ENCODE measurements at places on chromosomes 3 and 15.

- no peak for DNase-seq
Observed at GRCh38 chr3:182729903-182730674, 63.2 kb upstream of the ATP11B start.

DNA sequence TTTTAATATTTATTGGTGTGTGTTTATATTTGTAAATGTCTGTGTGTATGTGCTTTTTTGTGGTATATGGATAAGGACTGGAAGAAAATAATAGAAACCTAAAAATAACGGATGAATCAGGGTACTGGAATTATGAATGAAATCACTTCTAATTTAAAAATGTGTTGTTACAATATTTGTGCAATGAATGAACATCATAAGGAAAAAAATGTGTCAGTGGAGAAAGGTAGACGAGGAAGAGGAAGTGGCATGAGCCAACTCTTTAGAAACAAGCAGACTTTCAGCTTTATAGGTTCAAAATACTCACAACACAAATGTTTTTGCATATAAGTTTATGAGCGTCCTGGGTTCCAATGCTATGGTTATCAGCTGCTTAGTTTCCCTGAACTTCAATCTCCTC lies 59.4 kb downstream of the SOX2 start:
- DNase-seq = no peak

DNA sequence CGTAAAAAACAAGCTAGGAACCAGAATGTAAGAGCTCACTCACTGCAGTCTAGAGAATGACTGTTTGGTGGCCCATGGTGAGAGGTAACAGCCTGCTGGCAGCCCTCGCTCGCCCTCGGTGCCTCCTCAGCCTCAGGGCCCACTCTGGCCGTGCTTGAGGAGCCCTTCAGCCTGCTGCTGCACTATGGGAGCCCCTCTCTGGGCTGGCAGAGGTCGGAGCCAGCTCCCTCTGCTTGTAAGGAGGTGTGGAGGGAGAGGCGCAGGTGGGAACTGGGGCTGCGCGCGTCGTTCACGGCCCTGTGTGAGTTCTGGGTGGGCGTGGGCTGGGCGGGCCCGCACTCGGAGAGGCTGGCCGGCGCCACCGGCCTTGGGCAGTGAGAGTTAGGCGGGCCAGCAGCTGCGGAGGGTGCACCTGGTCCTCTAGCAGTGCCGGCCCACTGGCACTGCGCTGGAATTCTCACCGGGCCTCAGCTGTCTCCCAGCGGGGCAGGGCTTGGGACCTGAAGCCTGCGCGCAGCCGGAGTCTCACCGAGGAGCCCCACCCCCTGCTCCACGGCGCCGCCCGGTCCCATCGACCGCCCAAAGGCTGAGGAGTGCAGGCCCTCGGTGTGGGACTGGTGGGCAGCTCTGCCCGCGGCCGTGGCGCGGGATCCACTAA lies 420.6 kb downstream of the RBMS3 start:
- no peak for DNase-seq

GRCh38 chr15:40103864-40104271 lies 4.8 kb downstream of the BMF start:
- DNase-seq = no peak

DNA sequence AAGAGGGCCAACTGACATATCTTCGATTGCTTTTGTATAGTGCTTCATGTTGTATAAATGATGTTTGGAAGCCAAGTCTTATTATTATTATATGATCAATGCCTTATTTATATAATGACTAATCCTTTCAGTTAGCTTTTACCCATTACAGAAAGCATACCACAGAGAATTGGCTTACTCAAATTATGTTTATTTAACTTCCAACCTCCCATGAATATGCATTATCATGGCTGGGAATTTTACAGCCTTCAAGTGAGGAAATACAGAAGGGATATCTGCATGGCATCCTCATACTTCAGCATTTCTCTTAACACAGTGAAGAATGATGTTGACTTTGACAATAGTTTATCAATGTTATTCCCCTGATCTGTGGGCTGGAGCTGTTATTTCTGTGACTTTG lies 225.9 kb upstream of the GAP43 start:
- DNase-seq = no peak

- DNase-seq = peak; percentile 13
Observed at GRCh38 chr15:84079885-84080777, 155.4 kb upstream of the GOLGA6L4 start.

GRCh38 chr3:141422961-141423582 lies 54.8 kb downstream of the ZBTB38 start:
- no peak for DNase-seq

- no peak for DNase-seq
Observed at GRCh38 chr3:160822936-160823335, 66.9 kb downstream of the PPM1L start.

GRCh38 chr3:117696851-117697407 lies 987.4 kb downstream of the TUSC7 start:
- no peak for DNase-seq

GRCh38 chr15:77874063-77874462 lies 203.4 kb downstream of the TBC1D2B start:
- no peak for DNase-seq

GRCh38 chr3:186137051-186137685 lies 28.3 kb upstream of the ETV5 start:
- DNase-seq = no peak

- no peak for DNase-seq
Observed at GRCh38 chr3:167750272-167750971, 14.9 kb downstream of the SERPINI1 start.

DNA sequence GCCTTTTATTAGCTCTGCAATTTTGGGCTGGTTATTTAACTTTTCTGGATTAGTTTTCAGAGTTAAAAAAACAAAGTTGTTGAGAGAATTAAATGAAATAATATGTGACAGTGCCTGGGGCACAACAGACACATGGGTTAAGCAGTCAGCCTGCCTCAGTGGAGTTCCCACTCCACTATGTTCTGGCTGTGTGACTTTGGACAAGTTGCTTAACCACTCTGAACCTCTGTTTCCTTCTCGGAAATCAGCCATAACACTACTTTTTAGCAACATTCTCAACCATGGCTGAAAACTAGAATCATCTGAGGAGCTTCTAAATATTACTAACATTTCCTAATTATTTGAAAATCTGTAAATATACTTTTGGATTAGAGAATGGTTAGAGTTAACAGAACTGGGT lies 56.5 kb upstream of the SLC6A11 start:
- no peak for DNase-seq

GRCh38 chr3:115626006-115626409 lies 2.7 kb downstream of the GAP43 start:
- DNase-seq = no peak

GRCh38 chr3:193982258-193982659 lies 153.7 kb upstream of the HES1 start:
- DNase-seq = no peak

- DNase-seq = no peak
Observed at GRCh38 chr15:52651868-52652267, 27.3 kb downstream of the ATOSA start.

GRCh38 chr15:56086566-56086965 lies 93.2 kb upstream of the NEDD4 start:
- no peak for DNase-seq

- no peak for DNase-seq
Observed at GRCh38 chr3:22977042-22977441, 226.1 kb upstream of the UBE2E2 start.

- DNase-seq = no peak
Observed at GRCh38 chr15:77871852-77872371, 205.6 kb downstream of the TBC1D2B start.

DNA sequence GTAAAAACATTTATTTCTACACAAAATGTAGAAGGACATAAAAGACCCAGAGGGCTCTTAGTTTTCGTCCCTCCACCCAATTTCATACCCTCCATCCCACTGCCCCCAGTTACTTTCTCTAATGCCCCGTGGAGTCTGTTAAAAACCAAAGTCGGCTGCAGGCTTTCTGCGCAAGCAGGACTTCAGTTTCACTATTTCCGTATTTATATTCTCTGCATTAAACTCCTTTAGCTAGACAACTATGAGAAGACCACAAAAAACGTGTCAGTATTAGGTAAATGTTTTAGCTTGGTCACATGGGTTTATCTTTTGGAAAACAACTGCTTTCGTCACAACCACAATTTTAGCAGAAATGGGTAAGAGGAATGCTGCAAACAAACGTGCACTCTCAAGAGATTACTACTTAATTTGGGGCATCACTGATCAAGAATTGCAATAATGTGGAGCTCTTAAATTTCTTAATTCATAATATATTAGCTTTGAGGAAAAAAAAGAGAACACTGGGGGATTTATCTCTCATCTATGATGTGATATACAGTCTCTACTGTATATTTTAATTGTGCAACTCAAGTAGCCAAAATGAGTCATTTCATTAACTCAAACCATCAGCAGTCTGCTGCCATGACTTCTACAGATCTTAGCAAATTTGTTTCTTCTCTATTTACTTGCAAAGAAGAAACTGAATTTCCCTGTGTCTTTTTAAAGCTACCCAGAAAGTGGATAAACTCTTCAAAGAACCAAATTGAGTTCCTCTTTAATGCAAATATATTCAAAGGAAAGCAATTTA lies 740 bp upstream of the NSMCE3 start:
- no peak for DNase-seq

GRCh38 chr3:64684715-64685261 lies 3.0 kb downstream of the ADAMTS9 start:
- no peak for DNase-seq

- DNase-seq = no peak
Observed at GRCh38 chr3:5022966-5023776, 43.9 kb downstream of the BHLHE40 start.

GRCh38 chr15:40381818-40382529 lies 547 bp upstream of the KNSTRN start:
- no peak for DNase-seq

DNA sequence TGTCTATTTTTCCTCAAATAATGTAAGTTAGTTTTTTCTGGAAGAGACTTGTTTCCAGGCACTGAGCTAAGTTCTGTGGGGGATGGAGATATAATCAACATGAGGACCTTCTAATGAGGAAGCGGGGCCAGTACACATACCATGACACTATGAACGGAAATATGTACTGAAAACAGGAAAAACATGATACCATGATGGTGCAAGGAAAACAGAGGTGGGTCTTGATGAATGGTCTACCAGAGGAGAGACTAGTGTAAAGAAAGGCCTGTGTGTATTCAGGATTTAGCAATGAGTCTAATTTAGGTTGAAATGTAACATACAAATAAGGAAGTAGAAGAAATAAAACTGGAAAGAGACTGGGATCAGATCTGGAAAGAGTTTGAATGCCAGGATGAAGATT lies 38.9 kb upstream of the TPRG1 start:
- no peak for DNase-seq

GRCh38 chr3:146072824-146073223 lies 88.2 kb downstream of the PLOD2 start:
- no peak for DNase-seq

DNA sequence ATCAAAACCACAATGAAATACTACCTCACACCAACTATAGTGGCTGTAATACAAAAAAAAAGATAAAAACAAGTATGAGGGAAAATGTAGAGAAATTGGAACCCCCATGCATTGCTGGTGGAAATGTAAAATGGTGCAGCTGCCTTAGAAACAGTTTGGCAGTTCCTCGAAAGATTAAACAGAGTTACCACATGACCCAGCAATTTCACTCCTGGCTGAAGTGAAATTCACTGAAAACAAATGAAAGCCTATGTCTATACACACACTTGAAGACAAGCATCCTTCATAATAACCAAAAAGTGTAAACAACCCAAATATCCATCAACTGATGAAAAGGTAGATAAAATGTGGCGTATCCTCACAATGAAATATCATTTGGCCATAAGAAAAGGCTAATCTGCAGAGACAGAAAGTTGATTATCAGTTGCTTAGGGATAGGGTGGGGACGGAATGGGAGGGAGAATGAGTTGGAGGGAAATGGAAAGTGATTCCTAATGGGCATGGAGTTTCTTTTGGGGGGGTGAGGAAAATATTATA lies 20.1 kb upstream of the RASA2 start:
- no peak for DNase-seq

GRCh38 chr15:39937696-39938095 lies 3.8 kb downstream of the EIF2AK4 start:
- DNase-seq = no peak

DNA sequence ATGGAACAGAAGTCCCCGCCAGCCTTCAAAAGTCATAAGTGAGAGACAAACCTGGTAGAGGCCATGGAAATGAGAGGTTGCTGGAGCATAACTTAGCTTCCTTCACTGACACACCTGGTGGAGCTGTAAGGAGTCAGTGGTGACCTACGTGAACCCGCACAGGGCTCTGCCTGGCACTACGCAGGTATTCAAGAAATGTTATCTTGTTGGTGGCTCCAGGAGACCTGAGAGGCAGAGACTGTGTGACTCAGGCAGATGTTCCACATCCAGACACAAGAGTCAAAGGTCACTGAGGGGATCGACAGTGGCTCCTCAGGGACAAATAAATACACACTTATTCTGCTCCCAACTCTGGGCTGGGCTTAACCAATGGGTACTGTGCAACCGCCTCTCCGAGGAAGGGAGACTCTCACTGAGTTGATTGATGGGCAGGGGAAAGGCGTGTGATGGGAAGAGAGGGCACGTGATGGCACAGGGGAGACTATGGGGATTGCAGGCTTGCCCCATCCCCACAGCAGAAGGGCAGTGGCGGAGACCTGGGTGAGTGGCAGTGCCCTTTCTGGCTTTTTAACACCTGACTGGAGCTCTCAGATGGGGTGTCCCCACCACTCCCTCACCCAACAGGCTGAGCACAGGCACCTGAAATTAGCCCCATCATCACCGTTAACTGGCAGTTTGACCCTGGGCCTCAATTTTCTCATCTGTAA lies 111.7 kb upstream of the SMAD3 start:
- DNase-seq = no peak

- no peak for DNase-seq
Observed at GRCh38 chr3:134656211-134656800, 5.5 kb upstream of the KY start.

DNA sequence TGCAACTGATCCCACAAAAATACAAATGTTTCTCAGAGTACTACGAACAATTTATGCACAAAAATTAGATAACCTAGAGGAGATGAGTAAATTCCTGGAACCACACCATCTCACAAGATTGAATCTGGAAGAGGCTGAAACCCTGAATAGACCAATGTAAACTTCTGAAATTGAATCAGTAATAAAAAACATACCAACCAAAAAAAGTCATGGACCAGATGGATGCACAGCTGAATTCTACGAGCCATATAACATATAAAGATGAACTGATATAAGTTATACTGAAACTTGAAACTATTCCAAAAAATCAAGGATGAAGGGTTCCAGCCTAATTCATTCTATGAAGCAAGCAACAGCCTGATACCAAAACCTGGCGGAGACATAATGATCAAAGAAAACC lies 336.3 kb downstream of the PYDC2 start:
- DNase-seq = no peak

DNA sequence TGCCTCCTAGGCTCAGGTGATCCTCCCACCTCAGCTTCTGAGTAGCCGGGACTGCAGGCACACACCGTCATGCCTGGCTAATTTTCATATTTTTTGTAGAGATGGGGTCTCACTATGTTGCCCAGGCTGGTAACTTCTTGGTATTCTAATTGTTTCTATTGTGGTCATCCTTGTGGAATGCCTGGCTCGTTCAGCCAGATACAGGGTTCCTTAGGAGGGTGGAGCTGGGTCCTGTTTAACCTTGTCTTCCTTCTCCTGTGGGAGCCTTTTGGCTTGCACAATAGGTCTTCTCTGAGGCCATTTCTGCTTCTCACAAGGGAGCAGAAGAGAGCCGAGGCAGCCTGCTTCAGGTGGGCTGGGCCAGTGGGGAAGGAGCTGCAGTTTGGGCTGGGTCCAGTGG lies 15.7 kb downstream of the PLEKHO2 start:
- no peak for DNase-seq

GRCh38 chr15:92346063-92346462 lies 47.6 kb upstream of the ST8SIA2 start:
- DNase-seq = no peak

- DNase-seq = no peak
Observed at GRCh38 chr3:56836276-56837163, 34.8 kb upstream of the ARHGEF3 start.
